NCI-H1930 (cell line): ENCODE measurements at places on chromosomes 5 and 9.
A peak's percentile ranks its signal among the peaks of the same experiment; 100 is the strongest.

DNA sequence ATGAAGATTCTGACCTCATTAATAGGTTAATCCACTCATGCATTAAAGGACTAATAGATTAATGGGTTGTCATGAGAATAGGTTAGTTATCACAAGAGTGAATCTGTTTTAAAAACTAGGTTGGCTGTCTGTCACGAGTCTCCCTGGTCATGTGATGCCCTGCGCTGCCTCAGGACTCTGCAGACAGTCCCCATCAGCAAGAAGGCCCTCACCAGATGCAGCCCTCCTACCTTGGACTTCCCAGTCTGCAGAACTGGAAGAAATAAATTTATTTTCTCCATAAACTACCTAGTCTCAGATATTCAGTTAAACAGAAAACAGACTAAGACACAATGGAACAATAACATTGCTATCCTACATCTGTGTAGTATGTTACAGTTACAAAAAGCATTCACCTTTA is 227.4 kb downstream of the ASTN2 start:
- no peak for DNase-seq

DNA sequence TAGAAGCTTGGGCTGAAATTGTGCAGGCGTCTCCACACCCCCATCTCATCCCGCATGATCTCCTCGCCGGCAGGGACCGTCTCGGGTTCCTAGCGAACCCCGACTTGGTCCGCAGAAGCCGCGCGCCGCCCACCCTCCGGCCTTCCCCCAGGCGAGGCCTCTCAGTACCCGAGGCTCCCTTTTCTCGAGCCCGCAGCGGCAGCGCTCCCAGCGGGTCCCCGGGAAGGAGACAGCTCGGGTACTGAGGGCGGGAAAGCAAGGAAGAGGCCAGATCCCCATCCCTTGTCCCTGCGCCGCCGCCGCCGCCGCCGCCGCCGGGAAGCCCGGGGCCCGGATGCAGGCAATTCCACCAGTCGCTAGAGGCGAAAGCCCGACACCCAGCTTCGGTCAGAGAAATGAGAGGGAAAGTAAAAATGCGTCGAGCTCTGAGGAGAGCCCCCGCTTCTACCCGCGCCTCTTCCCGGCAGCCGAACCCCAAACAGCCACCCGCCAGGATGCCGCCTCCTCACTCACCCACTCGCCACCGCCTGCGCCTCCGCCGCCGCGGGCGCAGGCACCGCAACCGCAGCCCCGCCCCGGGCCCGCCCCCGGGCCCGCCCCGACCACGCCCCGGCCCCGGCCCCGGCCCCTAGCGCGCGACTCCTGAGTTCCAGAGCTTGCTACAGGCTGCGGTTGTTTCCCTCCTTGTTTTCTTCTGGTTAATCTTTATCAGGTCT is at the start of gene C9orf72:
Gene C9orf72, minus strand, starts transcription at position 564 of the 716 bp plus-strand sequence. CDS start 6,361 bp downstream, outside the sequence.
- peak; percentile 89 for DNase-seq

GRCh38 chr5:50768634-50769033 is 102.2 kb downstream of the PARP8 start:
- DNase-seq: peak; percentile 23

- no peak for DNase-seq
These were observed 45.3 kb upstream of the PPP3R2 start for GRCh38 chr9:101639785-101640665.

DNA sequence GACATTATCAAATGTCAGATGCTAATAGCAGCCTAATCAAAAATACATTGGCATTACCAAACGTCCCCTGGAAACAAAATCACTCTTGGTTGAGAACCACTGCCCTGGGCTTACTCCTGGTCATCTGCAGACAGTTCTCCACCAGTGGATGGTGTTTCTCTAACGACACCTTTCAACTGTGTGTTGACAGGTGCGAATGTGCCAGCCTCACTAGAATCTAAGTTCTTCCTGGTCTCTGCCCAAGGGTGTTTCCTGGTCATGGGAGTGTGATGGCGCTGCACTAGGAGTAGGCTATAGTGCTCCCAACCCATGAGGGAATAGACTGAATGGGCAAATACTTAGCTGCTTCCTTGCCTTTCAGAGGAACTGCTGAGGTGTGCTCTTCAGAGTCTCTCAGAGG is 105.9 kb downstream of the MRPS27 start:
- no peak for DNase-seq

GRCh38 chr9:36888551-36888950 is 145.5 kb downstream of the PAX5 start:
- no peak for DNase-seq

- DNase-seq: no peak
These were observed 14.7 kb upstream of the MLLT3 start for GRCh38 chr9:20636888-20637440.

- no peak for DNase-seq
These were observed 39.6 kb downstream of the RGS3 start for GRCh38 chr9:113503131-113503541.

- DNase-seq: no peak
These were observed 521.9 kb downstream of the PDE4D start for GRCh38 chr5:59371525-59372127.

- no peak for DNase-seq
These were observed 190.1 kb upstream of the ZNF608 start for GRCh38 chr5:124936626-124936933.

- DNase-seq: no peak
These were observed 453.8 kb upstream of the ZNF608 start for GRCh38 chr5:125199968-125200865.

DNA sequence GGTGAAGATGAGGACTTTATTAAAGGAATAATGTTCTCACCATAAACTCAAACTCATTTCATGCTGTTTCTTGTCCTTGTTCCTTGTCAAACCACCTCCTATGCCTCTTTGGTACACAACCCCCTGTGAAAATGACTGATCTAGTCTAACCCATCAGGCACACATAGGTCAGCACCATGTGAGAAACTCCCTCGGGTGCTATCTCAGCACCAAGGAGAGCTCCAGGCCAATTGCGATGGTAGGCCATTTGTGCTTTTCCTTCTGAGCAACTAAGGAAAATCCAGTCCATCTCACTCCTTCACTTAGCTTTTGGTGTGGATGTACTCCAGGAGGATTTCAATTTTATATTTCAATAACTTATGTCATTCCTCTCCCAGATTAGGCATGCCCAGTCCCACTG is 199.8 kb downstream of the ZNF608 start:
- no peak for DNase-seq

GRCh38 chr9:105330755-105331154 is 86.3 kb downstream of the SLC44A1 start:
- no peak for DNase-seq

DNA sequence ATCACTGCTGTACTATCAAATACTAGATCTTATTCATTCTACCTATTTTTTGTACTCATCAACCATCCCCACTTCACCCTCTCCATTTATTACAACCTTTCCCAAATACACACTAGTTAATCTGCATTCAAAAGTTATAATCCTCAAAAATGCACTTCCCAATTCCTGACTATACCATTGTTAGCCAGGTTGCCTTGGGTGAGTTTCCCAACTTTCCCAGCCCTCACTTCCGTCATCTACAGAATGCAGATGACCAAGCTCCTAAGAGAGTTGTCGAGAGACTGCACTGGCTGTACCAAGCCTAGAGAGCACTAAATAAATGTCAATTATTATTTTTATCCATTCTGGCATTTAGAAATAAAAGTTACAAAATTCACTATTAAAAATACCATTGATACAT is 11.5 kb downstream of the PLPP1 start:
- no peak for DNase-seq

DNA sequence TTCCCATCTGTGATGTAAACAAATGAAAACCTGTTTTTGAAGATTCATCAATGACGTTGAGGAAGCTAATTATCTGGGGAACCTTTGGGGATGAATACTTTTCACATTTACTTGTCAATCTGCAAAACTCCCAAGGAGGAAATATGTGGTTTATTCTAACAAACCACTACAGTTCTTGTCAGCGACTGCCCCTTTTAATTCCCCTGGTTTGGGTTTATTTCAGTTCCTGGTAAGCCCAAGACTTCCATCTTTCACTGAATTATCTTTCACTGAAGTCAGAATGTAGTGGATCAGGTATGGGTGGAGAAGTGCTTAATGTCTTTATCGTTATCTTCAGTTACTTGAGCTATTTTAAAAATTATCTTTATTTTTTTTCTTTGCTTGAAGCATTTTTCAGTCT is 40.2 kb downstream of the TLR4 start:
- DNase-seq: no peak

- DNase-seq: no peak
These were observed 416.6 kb downstream of the ZSWIM6 start for GRCh38 chr5:61748651-61749050.

GRCh38 chr9:120689860-120690259 is 24.4 kb downstream of the MEGF9 start:
- no peak for DNase-seq

DNA sequence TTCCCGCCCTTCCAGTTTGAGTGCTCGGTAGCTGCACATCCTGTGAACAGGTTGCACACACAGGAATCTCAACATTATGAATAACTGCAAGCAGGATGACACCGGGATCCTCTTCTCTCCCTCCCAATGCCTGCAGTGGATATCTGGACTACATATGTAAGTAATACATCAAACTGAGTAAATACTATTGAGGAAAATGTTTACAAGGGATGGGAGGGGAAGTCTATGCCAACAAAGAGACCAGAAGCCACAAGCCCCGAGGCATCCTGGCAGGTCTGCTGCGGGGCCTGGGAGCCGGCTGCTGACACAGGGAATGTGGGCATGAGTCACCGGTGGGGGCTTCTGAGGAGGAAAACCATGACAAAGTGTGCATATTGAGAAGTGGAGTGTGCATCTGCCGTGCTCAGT is 8.6 kb upstream of the ANKRD33B start:
- no peak for DNase-seq

DNA sequence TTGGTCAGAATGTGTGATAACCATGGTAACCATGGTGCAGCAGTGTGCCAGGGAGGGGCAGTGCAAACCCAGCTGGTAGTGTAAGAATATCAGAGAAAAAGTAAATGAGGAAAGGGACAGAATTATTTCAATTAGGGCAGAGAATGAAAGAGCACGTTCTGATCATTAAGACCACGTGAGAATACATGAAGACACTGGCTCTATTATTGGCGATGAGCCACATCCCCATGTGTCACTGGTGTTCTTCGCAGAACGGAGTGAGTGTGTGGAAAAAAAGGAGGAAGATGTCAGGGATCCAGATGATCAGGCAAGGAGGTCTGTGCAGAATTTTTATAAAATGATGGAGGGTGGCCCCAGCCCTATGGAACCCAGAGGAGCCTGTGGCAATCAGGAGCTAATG is 315.5 kb downstream of the SEMA5A start:
- DNase-seq: no peak

DNA sequence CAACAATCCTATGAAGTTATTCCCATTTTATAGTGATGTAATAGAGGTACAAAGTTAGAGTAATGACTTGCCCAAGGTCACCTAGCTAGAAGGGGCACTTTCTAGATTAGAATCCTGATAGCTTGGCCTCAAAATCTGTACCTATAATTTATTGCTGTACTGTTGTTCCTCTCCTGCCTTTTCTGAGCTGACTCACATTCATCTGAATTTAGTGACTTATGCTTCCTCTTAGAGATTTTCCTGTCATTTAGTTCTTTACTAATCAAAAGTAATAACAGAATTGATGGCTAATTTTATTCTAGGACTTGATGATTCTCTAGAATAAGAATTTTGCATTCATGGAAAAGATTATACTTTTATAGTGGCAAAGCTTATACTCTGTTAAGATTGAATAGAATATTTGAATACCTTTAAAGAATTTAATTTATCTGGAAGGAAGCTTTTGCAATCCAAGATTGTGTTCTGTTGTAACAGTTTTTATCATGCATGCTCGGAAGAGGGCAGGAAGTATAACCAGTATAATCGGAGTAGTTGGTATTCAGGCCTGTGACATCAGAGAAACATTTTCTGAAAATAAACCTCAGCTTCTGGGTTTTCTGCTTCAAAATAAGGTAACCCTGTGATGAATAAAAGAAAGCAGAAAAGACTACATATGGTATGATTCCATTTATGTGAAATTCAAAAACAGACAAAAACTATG is 21.3 kb downstream of the CYSTM1 start:
- no peak for DNase-seq

DNA sequence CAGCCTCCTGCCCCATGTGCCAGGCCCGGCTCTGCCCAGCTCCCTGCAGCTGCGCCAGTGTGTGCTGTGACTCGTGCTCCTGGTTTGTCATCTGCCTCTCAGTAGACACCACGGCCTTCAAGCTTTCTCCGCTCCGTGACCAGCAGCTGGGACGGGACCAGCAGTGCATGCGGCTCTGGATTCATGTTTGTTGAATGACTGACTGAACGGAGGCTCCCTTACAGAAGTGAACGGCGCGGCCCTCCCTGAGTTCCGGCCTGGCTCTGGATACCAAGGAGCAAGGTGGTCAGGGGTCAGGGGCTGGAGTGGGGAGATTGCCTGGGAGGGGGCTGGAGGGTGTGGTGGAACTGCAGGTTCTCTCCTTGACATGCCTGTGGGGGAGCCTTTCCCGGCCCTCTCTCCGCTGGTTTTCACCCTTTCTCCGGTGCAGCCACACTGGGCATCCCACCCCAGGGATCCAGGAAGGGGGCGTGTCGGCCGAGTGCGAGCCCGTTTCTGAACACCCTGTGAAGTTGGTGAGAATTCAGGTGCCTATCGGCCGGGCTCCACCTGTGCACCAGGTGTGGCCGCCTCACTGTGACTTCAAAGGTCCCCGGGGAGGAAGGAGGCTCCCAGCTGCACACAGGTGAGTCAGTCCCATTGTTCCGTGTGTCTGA is 11.1 kb upstream of the CEP72 start:
- no peak for DNase-seq

DNA sequence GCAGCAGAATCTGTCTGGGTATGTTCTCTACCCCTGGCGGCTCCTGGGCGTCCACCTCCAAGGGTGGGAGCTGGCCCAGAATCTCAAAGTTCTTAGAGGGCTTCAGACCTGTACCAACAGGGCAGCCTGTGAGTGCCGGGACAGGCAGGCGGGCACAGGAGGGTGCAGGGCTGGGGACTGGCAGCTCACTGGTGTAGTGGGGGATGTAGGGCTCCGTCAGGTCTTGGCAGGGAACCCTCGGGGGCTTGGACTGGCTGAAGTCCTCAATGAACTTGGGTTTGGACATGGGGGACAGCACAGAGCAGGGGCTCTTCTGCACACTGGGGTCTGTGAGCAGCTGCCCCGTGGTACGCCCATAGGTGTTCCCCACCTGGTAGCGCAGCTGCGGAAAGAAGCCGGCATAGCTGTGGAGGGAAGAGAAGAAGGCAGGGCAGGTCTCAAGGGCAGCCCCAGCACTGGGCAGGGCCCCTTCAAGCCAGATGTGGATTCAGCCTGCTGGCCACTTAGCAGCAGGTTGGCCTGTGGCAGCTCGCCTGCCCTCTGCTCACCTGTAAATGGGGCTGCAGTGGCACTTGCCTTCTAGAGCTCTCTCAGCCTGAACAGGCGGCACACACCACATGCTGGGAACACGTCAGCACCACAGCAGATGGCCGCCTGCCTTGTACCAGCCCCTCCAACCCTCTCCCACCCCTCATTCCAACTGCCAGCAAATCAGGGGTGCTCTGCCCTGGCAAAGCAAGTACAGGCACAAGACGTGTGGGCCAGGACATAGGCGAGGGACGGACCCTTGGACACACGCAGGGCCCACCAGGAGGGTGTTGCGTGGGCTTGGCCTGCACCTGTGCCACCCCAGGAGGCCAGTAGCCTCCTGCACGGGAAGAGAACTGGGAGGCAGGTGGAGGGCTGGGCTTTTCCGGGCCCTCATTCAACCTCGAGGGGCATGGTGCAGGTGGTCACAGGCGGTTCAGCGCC is 4.6 kb downstream of the TUBB4B start:
- no peak for DNase-seq
